ENCODE measurements at places on chromosomes 5 and 9. TPM values are rescaled to one million over a fixed set of nuclear protein-coding genes. Genes with fewer than 3 reads are reported as not detected.

Gene HABP4
- total RNA-seq: 7.5 TPM

GRCh38 chr9:130138171-130138653 lies 34.0 kb upstream of the NCS1 start:
- H3K4me1 ChIP-seq: peaks cover 17% of the 10 kb centered on the region
- no peak for DNase-seq
- peaks cover 3% of the 10 kb centered on the region for H3K27me3 ChIP-seq

GRCh38 chr5:53873235-53873634 lies 312.8 kb downstream of the NDUFS4 start:
- peaks cover 16% of the 10 kb centered on the region for H3K36me3 ChIP-seq
- H3K4me3 ChIP-seq: no peak overlapping the region
- no peak for DNase-seq
- peaks cover 6% of the 10 kb centered on the region for H3K27me3 ChIP-seq
- H3K27ac ChIP-seq: no peak overlapping the region
- H3K4me1 ChIP-seq: peaks cover 7% of the 10 kb centered on the region

DNA sequence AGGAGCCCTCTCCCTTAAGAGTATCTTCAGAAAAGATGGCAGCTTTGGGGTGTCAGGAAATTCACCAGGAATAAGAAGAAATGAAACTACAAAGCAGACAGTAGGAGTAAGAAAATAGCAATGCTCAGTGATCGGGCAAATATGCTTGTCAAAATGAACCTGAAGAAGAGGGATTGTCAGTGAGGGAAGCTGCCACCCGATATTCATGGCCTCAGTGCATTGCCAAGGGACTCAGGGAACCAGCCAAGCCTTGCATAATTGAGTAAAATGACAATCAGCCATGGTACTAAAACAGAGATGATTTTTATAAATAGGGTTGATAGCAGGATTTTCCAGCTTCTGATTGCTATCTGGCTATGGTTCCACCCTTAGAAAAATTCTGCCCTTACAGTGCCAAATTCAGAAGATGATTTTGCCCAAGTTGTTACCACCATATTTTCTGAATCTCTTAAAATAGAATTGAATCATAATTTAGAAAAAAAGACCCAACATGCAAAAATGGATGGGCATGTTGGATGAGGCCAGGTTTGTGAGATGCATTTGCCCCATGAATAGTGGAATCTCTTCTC lies 274.0 kb downstream of the NTRK2 start:
- DNase-seq: no peak
- no peak overlapping the region for H3K27ac ChIP-seq
- H3K4me3 ChIP-seq: no peak overlapping the region

- peaks cover 25% of the 10 kb centered on the region for H3K36me3 ChIP-seq
- no peak overlapping the region for H3K4me3 ChIP-seq
- DNase-seq: no peak
- peaks cover 2% of the 10 kb centered on the region for H3K27me3 ChIP-seq
Measured at GRCh38 chr9:75120686-75121085, 32.4 kb downstream of the OSTF1 start.

Gene INSL4
- not detected for total RNA-seq

Gene FGF18
- total RNA-seq: 0.13 TPM

Data from endothelial cell (in vitro differentiated cells).